NCI-H774 (cell line): ENCODE measurements at places on chromosomes 4 and X.

- DNase-seq, result no peak
Observed at GRCh38 chr4:41408859-41409593, 128.9 kb upstream of the LIMCH1 start.

- DNase-seq, result no peak
Observed at GRCh38 chr4:169397762-169398161, 127.0 kb upstream of the SH3RF1 start.

GRCh38 chr4:182140547-182140946 is 102.7 kb upstream of the TENM3 start:
- DNase-seq, result no peak

GRCh38 chr4:164819366-164819765 is 57.6 kb upstream of the APELA start:
- no peak for DNase-seq

DNA sequence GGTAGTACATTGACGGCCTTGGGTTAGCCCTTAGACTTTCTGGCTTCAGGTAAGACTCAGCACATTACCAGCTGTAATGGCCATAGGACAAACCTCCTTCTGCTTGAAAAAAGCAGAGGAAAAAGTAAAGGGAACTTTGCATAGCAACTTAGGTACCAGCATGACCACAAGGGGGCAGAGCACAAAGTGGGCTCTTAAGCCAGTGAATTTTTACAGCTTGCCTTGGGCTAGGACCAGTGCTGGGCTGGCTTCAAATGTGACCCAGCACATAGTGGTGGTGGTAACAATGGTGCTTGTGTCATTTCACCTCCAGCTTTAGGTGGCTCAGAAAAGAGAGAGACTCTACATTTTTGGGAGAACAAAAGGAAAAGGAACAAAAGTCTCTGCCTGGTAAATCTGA is 66.1 kb downstream of the KLHL4 start:
- no peak for DNase-seq
